Activated T-cell treated with anti-CD3 and anti-CD28 coated beads, Interleukin-2, amount 50 U/mL, for 1 hour (primary cell): ENCODE measurements at places on chromosomes 5 and 9.
A peak's percentile ranks its signal among the peaks of the same experiment; 100 is the strongest.

DNA sequence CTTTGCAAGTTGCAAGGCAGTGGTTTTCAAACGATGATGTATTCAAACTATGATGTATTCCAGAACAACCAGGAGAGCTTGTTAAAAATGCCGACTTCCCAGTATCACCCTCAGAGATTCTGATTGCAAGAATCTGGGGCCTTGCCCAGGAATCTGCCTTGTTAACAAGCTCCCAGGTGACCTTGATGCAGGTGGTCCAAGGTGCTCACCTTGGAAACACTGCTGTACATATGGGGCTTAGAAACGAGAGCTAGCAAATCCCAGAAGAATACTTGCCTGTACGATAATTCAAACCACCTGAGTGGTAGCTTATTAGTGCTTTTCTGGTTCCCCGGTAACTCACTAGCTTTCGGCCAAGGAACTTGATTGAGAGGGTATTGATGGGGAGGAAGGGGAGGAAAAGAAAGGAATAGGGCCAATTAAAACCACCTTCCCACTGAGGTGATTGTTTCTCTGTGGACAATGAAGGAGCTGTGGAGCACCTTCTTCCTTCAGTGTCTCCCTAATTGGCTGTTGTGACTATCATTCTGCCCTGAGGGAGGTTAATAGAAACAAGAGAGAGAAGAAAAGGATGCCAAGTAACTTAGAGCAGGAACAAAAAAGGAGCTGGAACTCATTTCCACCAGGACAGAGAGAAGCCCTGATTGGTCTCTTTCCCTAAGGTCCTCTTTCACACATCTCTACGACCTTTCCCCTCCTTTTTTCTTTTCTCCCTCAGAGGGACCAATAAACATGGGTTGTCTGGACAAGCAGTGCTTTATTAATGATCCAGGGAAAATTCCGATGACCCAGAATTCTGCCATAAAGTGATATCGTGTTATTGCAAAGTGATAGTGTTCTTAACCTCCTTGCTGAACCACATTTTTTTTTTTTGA is 218.8 kb downstream of the TMEM167A start:
- DNase-seq: no peak

DNA sequence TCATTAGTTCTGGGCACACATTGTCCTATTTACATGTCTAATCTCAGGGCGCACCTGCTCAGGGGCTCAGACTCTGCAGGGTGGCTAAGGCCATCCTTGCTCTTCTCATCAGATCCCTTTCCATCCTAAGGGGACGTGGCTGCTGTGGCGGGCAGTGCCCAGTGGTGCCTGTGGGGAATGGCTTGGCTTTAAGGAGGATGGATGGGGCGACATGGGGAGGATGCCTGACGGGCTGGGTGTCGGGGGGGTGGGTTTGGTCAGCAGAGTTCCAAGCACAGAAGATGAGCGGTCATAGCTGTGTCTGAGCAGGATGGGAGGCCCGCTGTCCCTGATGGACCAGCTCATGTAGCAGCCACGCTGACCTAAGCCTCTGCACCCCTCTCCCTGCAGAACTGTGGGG is 40.9 kb upstream of the SUSD3 start:
- DNase-seq: no peak

GRCh38 chr9:30519166-30519565 is 1865.3 kb upstream of the ACO1 start:
- no peak for DNase-seq

DNA sequence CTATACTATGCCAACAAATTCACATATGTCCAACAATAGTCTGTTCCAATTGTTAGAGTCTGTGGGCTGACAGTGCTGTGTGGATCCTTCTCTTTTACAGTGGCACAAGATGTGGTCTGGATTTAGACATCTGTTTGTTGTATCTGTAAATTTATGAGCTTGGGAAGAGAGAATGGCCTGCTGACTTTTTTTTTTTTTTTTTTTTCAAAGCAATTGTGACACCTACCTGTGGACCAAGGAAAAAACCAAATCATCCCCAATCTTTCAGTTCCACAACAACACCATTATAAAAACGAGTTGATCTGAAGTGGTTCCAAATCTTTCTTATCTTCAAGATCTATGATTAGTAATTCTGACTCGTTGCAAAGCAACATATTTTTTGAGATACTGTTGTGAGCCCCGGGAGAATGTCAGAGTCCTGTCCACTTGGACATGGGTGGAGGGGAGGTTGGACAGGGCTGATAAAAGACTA is 4.9 kb downstream of the IRX2 start:
- no peak for DNase-seq

GRCh38 chr5:161165998-161166660 is 314.1 kb upstream of the ATP10B start:
- no peak for DNase-seq

DNA sequence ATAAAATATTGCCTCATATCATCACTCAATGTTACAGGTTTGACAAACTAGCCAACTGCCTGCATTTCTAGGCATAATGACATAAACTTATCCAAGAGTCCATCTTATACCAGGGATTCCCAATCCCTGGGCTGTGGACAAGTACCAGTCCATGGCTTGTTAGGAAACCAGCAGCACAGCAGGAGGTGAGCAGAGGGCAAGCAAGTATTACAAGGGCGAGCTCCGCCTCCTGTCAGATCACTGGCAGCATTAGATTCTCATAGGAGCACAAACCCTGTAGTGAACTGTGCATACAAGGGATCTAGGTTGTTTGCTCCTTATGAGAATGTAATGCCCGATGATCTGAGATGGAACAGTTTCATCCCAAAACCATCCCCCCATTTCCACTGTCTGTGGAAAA is 144.9 kb downstream of the PRKACG start:
- DNase-seq: no peak

GRCh38 chr9:134217431-134218210 is 53.3 kb upstream of the RNU6ATAC start:
- no peak for DNase-seq

DNA sequence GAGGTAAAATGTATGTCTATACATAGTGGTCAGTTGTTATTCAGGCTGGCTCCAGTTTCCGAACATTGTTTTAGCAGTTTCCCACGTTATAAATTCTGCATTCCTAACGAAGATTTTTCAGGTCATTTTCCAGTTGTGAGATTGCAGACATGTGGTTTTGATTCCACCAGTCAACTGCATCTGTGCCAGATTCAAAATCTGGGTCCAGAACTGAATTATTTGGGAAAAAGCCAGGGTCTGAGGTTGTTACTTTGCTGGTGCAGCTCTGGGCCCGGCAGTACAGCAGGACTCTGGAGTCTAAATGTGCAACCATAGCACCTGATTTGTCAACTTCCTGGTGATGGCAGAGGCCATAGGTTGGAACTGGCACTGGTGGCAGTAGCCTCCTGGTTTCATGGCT is 105.7 kb upstream of the MEGF10 start:
- no peak for DNase-seq

GRCh38 chr5:136200761-136201160 is 7.8 kb upstream of the SMIM32 start:
- no peak for DNase-seq

DNA sequence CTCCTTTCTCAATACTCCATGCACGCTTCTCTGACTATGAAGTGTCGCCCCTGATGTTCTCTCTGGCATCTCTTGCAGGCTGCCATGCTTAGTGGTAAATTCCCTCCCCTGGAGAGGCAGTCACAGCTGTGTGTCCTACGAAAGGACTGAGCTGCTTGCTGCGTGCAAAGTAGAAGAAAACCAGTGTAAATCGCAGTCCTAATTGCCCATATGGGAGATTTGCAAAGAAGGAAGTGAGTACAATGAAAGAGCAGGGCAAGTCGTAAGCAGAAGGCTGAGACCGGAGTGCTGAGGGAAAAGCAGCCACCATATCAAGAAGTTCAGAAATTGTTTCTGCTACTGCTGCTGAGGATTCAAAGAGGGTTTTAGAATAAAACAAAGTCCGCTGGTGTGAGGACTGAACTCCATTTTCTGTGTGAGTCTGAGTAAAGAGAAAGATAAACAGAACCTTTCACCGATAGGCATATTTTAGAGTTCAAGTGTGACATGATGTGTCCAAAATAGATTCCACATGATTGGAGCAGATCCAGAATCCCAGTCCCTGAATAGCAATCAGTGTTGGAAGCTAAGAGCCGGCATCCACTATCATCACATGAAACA is 507.8 kb upstream of the MPDZ start:
- no peak for DNase-seq

DNA sequence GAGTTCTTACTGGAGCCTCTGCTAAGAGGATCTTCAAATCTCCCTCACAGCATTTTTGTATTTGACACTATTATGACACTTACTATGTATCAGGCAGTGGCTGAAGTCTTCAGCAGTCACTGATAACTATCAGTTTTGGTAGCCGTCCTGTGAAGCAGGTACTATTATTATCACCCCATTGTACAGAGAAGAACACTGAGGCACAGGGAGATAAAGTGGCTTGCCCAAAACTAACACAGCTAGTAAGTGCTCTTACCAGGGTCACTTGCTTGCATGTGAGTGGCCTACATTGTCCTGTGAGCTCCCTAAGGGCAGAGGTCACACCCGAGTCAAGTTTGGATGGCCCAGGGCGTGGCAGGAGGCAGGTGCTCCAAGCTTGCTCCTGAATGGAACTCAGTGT is 16.8 kb downstream of the GABBR2 start:
- DNase-seq: no peak

DNA sequence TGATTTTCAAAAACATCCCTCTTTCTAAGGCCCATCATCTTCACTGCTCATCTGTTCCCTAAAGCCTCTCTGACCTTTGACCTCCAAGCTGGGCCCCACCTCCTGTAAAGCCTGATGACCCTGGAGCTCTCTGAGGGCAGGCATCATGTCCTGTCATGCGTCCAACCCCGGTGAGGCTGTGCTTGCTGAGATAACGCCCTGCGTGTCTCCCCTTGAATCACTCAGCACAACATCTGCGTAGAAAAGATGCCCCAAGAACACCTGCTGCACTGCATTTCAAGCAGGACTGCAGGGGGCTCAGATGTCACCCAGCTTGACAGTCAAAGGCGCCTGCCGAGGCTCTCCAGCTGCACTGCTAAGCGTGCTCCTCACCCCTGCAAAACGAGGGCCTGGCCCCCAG is 78.0 kb downstream of the OTULIN start:
- DNase-seq: no peak

GRCh38 chr5:61625681-61626621 is 293.9 kb downstream of the ZSWIM6 start:
- peak; percentile 24 for DNase-seq

DNA sequence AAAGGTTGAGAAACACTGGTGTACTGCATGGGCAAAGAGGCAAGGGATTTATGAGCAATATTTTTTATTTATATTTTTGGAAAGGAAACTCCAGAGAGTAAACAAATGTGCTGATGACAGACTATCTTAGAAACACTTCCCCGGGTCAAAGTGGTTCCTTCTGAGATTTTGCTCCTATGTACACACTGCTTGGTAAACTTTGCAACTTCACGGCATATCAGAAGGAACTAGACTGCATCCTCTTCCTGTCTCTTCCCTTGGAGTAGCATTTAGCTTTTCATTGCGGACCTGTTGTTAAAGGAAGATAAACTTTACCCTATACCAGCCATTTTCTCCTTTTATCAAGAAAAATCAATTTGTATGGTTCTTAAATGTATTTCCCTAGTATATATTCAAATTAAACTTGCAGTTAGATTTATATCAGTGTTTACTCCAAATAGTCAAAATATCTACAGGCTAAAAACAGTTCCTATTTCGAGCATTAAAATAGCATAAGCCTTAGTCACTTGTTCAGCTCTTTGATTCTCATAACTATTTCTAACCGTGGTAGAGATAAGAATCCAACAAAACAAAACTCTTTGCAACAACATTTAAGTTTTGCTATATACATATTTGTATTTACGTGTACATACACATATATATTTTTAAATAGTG is 48.0 kb upstream of the LRRC19 start:
- DNase-seq: no peak

DNA sequence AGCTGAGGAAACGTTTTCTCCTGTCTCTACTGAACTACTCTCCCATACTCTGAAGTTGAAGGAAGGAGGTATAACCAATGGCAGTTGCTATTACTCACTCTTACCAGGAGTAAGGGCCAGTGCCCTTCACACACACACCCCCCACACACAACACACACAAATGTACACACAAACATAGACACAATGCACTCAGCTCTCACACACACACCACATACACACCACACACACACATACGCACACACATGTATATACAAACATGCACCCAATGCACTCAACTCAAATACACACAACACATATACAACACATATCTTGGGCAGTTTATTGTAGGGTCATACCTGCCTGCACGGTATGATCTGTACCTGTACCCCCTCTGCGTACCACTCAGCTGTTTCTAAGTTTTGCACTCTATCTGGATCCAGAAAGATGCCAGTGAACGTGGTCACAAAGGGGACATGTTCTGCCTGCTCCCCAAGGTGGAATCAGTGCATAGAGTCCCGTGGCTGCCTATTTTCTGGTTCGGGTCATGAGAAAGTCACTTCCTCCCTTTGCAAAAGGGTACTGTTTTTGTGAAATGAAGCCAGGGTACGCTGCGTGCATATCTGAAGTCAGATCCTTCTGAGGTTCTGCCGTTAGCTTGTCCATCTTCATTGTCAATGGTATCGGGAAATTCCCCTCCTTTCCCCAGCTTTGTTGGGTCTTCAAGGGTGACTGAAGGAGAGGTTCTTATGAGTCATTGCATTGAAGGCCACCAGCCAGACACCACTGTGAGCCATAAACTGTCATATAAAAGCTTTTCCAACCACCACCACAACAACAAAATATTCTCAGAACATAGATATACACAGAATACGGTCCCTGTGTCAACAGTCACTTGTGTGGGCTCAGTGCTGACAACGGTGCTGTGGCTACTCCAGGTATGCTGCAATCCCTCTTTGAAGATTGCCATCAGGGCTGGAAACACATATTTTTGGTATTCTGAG is 131.9 kb downstream of the UGCG start:
- no peak for DNase-seq

GRCh38 chr5:168059131-168059530 is 232.3 kb upstream of the WWC1 start:
- no peak for DNase-seq
